M059J (cell line): ENCODE measurements at places on chromosomes 11 and 22.

- DNase-seq, result no peak
Measured at GRCh38 chr22:50481440-50482106, at the start of gene ADM2. ADM2 (plus strand) TSS chr22:50481543; CDS start chr22:50481848, 305 bp downstream.

DNA sequence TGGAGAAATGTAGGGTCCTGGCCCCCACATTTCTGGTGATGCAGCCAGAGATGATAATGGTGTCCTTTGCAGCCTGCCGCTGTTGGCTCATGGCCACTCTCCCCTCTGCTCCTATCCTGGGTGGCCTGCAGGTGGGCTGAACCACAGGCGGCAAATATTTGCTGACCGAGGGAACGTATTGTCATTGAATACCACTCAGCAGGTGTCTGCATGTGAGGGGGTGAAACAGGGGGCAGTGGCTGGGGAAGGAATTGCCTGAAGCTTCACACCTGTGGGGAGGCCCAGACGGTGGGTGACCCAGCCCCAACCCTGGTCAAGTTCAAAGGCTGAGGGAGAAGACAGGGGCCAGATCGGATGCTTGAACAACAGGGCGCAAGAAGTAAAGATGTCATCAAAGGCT lies 73.3 kb upstream of the WNT11 start:
- DNase-seq, result no peak

GRCh38 chr11:134761386-134761785 lies 349.3 kb upstream of the B3GAT1 start:
- DNase-seq, result no peak

GRCh38 chr22:45428391-45429385 lies 15.2 kb downstream of the RIBC2 start:
- DNase-seq, result no peak

DNA sequence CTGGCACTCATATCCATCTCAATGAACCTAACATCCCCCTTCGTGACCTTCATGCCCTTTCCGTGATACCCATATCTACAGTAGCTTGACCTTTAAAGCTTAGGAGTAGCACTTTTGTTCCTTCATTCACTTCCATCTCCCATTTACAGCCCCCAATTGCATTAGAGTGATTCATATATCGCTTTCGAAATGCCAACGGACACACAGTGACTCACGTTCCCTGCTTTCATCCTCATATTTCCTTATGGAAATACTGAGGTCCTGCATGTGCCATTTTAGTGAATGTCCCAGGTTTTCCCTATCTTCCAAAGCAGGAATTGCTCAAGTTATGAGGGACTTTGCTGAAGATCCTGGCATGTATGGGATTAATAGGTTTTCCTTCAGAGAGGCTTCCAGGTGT lies 44.3 kb upstream of the CEP126 start:
- peak; percentile 69 for DNase-seq

DNA sequence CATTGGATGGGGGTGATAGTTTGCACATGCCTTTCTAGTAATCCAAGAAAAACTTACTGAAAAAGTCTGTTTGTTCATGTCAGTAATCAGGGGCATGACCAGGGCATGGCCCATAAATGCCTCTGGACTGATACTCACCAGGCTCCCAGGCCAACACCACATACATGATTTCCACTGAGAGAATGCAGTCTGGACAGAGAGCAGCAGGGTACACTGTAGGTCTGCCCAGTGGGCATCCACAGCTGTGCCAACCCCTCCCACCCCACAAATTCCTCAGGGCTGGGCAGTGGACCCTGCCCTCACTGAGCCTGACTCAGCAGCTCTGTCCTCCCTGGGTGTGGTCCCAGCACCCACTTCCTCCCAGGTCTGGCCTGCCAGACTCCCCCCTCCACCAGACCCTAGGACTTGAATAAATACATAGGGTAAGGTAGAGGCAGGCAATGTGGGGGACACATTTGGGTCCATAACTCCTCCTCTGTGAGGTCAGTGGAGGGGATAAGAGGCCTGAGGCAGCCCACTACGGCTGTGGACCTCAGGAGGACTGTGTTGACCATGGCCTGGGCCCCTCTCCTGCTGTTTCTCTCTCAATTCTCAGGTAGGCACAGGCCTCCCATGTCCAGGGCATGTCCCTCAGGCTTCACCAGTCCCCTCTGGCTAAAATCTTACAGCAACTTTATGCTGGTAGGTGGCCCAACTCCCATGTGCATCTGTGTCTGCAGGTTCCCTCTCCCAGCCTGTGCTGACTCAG lies 92.2 kb upstream of the TOP3B start:
- no peak for DNase-seq

- no peak for DNase-seq
Measured at GRCh38 chr11:134152696-134153095, 71.1 kb downstream of the NCAPD3 start.

DNA sequence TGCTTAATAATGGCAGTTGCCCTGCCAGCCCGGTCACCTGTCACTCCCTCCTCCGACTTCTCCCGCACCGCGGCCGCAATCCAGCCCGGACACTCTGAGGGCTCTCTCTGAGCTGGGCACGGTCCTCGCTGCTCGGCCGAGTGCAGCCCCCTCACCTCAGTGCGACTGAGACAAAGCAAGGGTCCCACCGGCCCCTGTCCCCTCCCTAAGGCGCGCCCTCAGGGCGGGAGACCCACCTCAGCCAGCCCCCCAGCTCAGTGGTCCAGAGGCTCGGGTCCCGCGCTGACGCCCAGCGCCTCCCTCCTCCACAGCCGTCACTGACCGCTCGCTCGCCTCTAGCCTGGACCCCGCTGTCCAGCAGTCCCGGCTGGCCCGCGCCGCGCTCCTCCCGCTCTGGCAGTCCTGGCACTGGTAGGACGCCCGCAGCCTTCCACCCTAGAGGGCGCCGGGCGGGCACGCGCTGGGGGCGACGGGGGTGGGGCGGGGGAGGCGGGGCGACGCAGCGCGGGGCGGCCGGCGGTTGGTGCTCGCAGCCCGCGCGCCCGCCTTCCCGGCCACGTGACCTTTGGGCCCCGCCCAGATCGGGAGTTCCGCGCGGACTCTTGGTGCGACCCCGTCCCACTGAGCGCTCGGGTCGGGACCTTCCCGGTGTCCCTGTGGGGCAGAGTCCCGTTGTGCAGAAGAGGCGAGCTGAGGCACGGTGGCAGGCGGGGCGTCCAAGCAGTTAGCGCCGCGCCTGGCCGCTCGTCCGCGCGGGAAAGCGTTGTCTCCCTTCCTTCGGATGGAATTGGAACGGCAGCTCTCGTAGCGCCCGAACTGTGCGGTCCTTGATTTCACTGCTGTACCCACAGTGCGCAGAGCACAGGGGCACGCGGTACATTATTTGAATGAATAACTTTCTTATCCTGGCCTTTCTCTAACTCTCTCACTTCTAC lies 7.8 kb upstream of the L3MBTL2 start:
- DNase-seq, result peak; percentile 59

DNA sequence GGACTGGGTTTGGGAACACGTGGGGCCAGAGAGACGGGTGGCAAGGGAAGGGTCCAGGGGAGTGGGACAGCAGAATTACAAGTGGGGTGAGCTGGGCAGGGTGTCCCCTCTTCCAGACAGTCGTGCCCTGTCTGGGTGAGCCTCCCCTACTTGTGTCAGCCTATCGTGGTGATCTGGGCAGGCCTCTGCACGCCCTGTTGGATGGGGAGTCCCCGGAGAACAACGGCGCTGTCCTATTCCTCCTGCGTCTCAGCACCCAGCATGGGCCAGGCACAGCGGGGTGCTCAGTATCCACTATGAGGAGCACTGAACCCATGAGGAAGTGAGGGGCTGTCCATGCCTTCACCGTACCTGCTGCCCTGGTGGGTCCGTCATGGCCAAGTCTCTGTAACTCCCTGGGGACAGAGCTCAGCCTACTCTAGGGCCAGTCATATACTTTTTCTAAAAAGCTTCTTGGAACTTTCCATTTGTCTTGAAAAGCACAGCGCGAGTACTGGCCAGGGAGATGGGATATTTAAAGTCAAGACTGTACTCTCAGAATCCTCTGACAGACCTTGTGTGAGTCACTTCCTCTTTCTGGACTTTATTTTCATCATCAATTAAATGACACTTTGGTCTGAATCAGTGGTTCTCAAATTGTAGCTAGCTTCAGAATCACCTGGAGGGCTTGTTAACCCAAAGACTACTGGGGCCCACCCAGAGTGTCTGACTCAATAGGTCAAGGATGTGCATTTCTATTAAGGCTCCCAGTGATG lies 81.7 kb upstream of the NECTIN1 start:
- peak; percentile 15 for DNase-seq

GRCh38 chr11:69909561-69910518 lies 90.6 kb upstream of the FGF3 start:
- no peak for DNase-seq

GRCh38 chr11:77596626-77597025 lies 6.9 kb downstream of the AQP11 start:
- peak; percentile 56 for DNase-seq

DNA sequence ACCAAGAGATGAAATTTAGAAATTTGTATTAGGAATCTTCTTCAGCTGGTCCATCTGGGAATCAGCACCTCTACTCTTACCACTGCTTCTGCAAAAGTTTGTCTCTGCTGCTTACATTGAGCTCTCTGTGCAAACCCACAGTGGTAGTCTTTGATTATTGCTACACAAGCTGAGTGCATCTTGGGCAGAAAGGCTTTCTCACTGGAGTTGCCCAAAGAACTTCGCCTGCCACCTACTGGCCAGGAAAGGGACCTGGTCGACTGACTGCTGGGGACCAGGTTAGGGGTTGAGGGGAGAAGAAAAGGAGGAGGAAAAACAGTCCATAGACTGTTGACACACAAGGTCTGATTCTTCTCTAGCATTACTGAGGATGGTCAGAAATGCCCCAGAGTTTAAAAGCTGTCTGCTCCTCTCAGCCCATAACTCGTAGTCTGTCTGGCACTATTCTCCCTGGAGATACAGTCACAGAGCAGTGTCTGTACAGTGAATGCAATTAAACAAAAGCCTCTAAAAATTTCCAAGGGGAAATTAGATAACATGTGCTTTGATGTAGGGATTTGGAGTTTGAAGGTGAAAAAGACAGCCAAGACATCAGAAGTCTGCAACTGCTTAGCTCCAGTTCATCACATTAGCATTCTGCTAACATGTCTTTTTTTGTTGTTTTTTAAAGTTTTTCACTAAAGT lies 215.0 kb upstream of the CTSC start:
- peak; percentile 52 for DNase-seq
